ENCODE measurements at places on chromosomes 13 and 19.

- DNase-seq: no peak
Measured at GRCh38 chr19:14073925-14074838, 1.6 kb downstream of the MISP3 start.

GRCh38 chr19:17469092-17469480, 1.2 kb upstream of the SLC27A1 start:
- DNase-seq: no peak

DNA sequence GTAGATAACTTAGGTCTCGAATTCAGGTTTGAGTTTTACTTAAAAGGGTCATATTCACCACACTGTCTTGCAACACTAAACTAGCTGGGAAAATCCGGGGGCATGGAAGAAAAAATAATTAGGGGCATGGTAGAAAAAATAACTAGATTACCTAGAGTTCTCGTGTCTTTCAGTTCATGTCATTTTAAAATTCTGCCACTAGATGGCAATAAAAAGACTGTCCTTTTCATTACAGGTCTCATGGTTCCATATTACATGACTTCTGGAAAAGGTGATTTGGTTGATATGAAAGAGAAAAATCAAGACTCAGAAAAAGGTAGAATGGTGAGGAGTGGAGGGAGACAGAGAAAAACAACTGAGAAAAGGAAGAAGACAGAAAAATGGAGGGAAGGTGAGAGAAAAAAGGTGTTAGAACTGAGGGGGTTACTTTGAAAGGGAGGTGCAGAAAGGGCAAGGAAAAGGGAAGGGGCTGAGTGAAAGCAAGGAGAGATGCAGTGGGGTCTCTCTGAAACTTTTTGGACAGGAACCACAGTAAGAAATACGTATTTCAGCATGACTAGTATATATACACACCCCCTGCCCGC, 299.0 kb downstream of the KLF12 start:
- DNase-seq: no peak

GRCh38 chr13:27592865-27593264, 27.5 kb downstream of the LNX2 start:
- no peak for DNase-seq

GRCh38 chr19:11446652-11447301, 11.3 kb downstream of the PRKCSH start:
- DNase-seq: no peak

GRCh38 chr19:5804516-5805461, at the start of gene NRTN:
NRTN (plus strand) TSS chr19:5805067; CDS start chr19:5824166, 19,099 bp downstream.
- no peak for DNase-seq

GRCh38 chr13:41401366-41401765, 56.0 kb upstream of the RGCC start:
- DNase-seq: no peak

GRCh38 chr13:108120302-108120701, 95.0 kb downstream of the LIG4 start:
- DNase-seq: no peak

DNA sequence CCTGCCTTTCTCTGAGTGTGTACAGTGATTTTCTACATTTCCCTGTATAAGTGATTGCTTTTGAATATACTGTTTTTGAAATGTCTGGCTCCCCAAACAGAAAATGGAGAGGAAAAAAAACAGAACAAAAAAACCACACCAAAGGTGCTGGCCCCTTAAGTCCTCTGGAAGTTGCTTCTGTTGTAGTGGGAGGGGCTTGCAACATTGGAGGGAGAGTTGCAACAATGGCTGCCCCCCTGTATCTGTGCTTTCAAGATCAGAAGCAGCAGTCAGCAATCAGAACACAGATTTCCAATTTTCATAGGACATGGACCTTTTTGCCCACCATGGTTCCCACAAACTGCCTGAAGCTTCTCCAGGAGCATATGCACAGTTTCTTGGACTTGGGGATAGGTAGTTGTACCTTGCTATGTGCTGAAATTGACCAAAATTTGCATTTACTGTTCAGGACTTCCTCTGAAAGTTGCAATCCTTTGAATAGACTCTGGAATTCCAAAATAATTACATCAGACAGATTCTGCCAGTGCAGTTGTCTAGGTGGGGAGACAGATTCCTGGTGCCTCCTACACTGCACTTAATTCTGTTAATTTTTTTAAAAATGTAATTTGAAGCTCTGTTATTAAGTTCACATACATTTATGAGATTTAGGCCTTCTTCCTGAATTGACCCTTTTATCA, 13.8 kb downstream of the BIVM start:
- DNase-seq: no peak

GRCh38 chr13:111663953-111664421, 343.5 kb downstream of the TEX29 start:
- no peak for DNase-seq

DNA sequence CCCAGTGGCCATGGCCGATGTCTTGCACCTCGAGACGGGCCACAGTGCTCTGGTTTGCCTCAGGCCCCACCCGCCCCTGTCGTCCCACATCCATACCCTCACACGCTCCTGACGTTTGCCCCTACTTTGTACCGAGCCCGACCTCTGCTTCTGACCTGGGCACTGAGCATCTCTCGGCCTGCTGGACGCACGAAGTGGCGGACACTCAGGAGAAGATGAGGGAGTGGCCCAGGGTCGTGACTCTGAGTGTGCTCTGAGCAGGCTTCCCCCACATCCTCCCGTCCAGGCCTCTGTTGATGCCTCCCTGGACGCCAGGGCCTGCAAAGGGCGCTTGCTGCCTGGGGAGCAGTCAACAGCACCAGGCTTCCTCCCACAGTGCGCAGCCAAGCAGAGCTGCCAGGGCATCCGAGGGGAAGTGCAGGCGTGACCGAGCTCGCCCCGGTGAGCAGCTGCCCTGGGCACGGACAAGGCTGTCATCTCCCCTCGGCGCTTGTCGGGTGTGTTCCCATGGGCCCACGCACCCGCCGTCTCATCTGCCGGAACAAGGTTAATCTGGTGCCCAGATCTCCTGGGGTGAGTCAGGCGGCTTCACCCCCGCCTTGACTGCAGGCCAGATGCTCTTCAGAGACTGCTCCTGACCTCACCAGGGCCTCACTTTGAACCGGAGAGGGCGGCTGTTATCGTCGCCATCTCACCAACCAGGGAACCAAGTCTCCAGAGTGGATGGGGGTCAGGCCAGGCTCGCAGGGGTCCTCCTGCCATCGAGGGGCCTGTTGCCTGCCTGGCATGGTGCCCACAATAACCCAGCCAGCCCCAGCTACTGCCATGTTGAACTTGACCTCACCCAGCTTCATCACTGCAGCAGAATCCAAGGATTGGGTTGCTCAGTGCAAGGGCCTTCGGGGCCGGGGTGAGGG, 27.2 kb downstream of the COMP start:
- DNase-seq: no peak

GRCh38 chr13:74136084-74136658, 2.0 kb upstream of the KLF12 start:
- no peak for DNase-seq

DNA sequence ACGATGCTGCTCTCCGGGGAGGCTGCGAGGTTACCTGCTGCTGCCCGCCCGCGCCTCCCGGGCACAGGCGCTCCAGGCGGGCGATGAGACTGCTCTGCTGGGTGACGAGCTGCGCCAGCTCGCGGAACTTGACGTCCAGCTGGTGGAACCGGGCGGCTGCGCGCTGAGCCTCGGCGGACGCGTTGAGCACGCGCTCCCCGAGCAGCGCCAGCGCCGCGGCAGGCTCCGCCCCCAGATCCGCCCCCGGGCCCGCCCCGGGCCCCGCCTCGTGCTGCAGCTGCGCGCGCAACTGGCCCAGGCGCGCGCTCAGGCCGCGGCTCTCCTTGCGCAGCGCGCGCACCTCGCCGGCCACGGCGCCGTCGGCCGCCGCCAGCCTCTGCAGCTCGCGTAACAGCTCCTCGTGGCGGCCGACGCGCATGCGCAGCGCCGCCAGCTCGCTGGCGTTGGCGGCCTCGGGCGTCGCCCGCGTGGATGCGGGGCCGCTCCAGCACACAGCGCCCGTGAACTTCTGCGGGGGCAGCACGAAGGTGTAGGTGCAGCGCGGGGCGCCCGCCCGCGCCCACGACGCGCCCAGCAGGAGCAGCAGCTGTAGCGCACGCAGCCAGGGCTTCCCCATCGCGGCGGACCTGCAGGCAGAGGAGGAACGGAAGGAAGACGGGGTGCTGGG, 6.4 kb downstream of the ANGPTL6 start:
- DNase-seq: peak; percentile 79

DNA sequence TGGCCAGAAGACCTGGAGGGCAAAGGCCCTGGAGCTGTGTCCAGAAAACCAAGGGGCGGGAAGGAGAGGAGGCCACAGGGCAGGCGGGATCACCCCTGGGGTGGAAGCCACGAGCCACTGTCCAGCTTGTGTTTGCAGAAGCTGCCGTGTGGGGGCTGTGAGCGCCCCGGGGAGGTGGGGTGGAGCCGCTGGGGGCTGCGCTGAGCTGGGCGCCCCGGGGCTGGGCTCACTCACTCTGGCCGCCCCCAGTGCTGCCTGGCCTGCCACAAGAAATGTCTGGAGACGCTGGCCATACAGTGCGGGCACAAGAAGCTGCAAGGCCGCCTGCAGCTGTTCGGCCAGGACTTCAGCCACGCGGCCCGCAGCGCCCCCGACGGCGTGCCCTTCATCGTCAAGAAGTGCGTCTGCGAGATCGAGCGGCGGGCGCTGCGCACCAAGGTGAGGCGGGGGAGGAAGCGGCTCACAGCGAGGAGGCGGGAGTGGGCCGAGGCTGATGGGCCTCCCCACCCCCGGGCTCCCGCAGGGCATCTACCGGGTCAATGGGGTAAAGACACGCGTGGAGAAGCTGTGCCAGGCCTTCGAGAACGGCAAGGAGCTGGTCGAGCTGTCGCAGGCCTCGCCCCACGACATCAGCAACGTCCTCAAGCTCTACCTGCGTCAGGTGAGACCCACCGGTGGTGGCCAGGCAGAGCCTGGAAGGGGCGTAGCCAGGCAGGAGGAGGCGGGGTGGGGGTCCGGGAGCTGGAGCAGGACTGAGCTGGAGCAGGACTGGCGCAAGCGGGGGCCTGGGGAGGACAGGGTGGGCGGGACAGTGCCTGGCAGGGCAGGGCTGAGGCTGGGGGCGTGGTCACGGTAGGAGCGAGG, 13.6 kb downstream of the POLR2E start:
- DNase-seq: no peak

DNA sequence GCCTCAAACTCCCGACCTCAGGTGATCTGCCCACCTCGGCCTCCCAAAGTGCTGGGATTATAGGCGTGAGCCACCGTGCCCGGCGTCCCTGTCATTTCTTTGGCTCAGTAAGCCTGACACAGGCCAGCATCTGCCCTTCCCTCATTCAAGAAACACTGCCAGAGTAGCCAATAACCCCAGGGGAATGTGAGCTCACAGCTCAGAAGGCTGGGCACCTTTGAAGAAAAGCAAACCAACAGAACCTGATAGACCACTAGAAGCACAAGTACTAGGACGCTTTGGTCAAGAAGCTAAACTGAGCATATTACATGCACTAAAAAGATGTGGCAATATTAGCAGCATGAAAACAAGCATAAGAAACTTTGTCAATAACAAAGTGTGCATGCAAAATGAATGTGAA, 14.2 kb downstream of the SIGLEC5 start:
- no peak for DNase-seq

DNA sequence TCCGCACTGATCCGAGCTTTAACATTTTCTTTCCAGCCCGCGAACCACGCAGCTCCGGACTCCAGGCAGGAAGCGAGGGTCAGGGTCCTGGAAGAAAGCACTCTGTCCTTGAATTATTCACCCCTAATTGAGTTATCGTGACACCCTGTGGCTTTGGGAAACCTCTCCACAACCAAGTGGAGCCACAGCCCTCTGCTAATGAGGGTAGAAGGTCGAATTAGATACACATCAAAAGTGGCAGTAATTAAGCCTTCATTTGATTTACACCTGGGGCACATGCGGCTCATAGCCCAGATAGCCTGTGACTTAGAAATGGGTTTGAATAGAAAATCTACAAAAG, 15.9 kb upstream of the RNF17 start:
- no peak for DNase-seq

GRCh38 chr19:35718345-35719041, 690 bp downstream of the KMT2B start:
- no peak for DNase-seq

DNA sequence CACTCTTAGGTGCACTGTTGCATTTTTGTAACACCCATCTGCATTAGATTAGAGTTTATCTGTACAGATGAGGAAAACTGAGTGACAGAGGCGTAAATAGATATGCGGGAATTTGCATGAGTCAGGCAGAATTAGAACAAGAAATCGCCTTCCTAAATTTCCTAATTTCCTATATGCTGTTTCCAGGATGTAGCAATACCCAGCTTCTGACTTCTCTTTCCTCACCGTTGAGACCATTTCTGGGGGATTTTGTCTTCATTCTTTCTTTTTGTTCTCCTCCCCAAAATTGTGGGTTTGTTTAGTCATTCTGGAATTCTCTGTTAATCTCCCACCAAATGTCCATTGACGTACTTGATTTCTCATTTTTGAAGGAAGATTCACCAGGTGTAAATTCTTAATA, 10.6 kb upstream of the ZNF792 start:
- DNase-seq: no peak

GRCh38 chr13:40781717-40782116, 7.7 kb upstream of the SLC25A15 start:
- no peak for DNase-seq

DNA sequence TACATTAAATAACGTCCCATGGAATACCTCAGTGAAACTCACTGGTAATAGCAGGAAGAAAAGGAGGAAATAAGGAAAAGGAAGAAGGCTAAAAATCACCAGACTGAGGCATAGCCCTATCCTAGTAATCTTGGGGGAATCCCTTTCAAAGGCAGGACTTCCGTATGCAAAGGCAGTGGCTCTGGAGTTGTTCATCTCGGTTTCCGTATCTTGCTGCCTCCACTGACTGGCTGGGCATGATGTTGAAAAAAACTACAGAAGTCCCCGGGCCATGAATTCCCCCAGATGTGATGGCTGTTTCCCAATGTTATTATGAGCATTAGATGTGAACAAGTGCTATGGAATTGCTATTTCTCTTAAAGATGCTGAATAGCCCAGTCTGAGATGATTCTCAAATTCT, 5.5 kb downstream of the FPR2 start:
- DNase-seq: no peak

- DNase-seq: no peak
Measured at GRCh38 chr13:50699874-50700663, 143.4 kb downstream of the DLEU7 start.

DNA sequence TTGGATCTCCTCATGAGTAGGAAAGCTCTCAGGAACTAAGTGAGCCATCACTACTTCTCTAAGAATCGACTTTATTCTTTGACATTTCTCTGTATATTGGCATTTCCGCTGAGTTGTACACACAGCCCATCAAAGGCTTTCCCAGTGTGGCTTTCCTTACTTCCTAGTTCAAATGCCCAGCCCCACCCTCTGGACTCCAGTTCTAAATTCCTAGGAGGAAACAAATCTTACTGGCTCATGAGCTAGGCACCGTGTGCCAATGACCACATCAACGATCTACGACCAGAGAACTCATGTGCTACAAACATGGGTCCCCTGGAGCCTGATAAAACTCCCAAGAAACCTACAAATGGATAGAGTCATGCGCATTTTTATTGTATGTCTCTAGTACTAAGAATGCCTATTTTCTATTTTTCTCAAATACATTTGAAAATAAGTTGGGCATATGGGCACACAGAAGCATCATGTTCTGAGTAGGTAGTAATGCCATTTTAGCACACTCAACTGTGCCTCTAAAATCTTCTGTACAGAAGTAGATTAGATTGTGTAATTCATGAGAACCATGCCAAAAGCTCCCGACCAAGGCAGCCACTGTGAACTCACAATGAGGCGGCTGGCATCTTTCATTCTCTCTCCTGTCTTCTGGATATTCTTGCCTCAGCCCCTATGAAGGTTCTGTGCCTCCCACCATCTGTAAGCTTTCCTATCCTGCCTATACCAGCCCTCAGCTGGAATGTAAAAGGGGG, 10.5 kb upstream of the RAP2A start:
- no peak for DNase-seq

All from AG09319 (cell line).